Kidney tubule cell (primary cell): ENCODE measurements at places on chromosomes 6 and 20.

DNA sequence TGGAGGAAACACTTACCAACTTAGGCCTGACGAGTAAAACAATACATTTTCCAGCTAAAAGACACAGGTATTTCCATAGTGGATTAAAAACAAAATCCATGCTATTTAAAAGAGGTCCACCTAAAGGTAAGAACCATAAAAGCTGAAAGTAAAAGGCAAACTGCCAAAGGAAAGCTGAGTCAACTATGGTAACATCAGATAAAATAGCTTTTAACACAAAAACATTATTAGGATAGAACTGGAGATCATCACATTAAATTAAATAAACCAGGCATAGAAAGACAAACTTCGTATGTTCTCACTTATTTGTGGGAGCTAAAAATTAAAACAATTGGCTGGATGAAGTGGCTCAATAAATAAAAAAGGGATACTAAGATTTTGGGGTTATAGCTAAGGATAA, 166.8 kb upstream of the SLC22A16 start:
- no peak for DNase-seq

DNA sequence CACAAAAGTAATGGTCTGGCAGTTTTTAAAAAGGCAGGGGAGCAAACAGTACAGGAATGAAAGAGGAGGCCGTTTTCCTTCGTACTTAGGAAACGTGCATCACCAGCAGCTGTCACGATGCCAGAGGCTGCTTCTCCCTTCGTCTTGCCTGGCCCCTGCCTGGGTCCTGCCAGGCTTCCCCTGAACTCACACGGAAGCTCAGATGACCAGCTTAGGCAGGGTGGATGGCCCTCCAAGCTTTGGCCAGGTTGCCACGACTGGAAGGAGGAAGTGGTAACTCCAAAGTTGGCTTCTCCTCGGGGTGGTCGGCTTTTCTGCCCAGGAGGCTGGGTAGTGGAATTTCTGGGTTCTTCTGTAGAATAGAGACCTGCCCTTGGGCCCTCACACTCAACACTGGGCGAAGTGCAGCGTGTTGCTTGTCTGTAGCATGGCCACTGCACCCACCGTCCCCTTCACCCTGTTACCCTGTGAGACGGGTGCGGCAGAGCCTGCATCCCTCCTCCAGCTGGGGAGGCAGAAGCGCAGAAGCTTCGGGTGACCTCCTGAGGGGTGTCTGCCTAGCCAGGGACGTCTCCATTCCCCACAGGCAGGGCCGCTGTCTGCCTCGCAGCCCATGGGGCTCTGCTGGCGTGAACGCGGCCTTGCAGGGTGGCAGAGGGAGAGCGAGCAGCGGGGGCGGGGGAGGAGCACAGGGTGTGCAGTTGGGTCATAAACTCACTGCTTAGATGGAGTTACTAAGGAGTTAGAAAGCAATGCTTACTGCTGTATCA, 18.4 kb upstream of the RBM38 start:
- no peak for DNase-seq

DNA sequence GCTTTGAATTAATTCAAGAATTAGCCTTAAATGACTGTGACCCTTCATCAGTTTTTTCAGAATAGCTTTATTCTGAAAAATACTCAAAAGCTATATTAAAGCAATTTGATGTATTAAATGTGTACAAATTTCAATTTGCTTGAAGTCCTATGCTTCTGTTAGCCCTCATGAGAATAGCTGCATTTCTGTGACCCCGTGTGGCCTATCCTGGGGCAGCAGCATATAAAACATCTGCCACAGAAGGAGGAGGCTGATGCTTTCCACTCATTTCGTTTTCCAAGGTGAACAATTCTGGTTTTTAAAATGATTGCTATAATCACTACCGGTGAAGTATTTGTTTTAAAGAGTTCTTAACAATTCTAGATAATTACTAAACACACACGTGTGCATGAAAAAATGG, 360.3 kb downstream of the BTBD9 start:
- no peak for DNase-seq

GRCh38 chr20:8424010-8424409, 291.9 kb downstream of the PLCB1 start:
- peak; percentile 39 for DNase-seq

GRCh38 chr6:40098774-40099173, 164.5 kb upstream of the MOCS1 start:
- DNase-seq: no peak

DNA sequence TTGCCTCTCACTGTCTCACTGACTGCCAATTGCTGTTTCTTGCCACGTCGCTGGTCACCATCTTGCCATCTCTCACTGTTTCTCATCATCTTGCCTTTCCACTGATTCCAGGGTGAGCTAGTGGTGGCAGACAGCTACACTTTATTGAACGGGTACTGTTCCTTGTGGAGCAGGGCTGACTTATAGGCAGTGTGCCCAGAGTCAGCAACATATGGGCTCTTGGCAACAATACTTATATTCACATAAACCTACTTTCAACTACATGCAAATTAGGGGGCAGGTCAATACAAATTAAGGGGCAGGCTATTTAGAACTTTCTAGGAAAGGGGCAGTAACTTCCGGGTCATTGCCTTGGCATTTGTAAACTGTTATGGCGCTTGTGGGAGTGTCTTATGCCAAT, 186.2 kb upstream of the SYNDIG1 start:
- DNase-seq: no peak

GRCh38 chr6:131754088-131754487, 43.3 kb upstream of the CTAGE9 start:
- no peak for DNase-seq

GRCh38 chr6:87798393-87799278, 96.6 kb upstream of the AKIRIN2 start:
- DNase-seq: peak; percentile 13

- DNase-seq: peak; percentile 89
Observed at GRCh38 chr6:53734473-53735299, 60.1 kb upstream of the LRRC1 start.

GRCh38 chr20:41047975-41048305, 19.3 kb downstream of the TOP1 start:
- DNase-seq: peak; percentile 62

DNA sequence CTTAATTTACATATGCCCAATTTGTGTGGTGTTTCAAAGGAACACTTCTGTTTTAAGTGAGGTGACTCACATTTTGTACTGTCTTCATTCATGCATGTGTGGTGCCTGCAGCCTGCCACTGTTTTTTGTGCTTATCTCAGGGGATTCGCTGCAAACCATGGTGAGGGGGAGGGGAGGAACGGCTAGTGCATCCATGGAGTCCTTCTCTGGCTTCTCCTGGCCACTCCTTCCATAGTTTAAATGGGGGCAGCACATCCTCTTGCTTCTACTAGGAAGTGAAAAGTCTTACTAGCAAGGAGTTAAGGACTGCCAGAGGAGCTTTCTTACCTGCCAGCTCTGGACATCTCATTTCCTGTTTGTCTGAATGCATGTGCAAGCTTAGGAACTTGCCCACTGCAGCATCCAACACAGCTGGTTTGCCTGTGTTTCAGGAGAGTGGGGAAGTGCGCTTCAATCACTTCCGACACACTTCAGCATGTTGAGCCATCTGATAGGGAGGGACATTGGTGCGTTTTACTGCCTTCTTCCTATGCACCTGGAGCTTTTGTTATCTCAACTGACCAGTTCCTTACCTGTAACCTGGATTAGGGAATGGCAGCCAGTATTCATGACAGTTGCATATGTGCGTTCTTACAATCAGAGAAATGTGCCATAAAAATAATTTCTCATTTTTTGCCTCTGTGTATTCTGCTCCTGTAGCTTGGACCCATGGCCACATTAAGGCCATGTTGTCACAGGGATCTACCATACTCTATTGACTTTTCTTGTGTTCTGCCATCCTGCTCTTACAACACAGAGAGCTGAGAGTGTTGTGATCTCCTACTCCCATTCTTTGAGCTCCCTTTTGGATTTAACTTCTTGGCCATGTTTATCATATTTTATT, 211.3 kb downstream of the ARID1B start:
- peak; percentile 33 for DNase-seq

- peak; percentile 60 for DNase-seq
Observed at GRCh38 chr6:149867876-149868640, 3.9 kb upstream of the LRP11 start.

DNA sequence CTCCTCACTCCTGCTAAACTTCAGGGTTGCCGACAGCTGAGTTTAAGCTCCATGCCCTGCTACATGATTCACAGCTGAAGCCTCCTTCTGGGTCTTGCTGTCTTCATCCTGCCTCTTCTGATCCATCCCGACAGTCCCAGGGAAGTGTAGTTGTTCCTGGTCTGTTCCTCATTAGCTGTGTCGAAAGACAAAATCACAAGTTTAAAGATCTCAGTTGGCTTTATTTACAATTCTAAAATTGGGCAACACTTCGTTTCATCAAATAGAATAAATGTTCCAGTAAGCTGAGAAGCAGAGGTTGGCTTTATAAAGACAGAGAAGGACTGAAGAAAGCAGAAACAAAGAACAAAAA, 4.1 kb upstream of the SLC2A10 start:
- no peak for DNase-seq

DNA sequence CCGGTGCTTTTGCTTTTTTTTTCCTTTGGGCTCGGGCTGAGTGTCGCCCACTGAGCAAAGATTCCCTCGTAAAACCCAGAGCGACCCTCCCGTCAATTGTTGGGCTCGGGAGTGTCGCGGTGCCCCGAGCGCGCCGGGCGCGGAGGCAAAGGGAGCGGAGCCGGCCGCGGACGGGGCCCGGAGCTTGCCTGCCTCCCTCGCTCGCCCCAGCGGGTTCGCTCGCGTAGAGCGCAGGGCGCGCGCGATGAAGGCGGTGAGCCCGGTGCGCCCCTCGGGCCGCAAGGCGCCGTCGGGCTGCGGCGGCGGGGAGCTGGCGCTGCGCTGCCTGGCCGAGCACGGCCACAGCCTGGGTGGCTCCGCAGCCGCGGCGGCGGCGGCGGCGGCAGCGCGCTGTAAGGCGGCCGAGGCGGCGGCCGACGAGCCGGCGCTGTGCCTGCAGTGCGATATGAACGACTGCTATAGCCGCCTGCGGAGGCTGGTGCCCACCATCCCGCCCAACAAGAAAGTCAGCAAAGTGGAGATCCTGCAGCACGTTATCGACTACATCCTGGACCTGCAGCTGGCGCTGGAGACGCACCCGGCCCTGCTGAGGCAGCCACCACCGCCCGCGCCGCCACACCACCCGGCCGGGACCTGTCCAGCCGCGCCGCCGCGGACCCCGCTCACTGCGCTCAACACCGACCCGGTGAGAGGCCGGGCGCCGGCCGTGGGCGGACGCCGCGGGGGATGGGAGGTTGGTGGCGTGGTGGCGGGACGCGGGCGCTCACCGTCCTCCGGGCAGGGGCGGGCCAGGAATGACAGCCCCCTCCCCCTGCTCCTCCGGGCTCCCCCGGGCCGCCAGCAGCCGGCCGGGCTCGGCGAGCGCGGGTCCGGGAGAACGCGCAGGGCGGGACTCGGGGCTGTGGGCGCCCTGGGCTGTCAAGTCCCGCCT, 606 bp downstream of the ID4 start:
- DNase-seq: peak; percentile 60

DNA sequence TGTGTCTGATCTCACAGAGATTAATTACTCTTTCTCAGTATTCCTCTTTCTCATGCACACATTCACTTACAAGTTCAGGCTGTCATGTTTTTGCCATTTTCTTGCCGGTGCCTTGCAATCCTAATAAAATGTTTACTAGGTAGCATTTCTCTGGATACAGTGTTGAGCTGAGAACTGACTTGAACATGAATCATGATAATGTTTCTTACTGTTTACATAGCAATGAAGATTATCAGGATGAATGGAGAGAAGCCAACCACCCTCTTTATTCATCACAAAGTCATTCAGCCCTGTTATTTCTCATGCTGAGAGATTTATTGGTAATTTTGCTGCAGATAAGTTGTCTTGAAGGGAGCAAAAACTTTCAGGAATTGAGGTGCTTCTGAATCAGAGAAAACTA, 185.5 kb upstream of the ECI2 start:
- DNase-seq: peak; percentile 87

DNA sequence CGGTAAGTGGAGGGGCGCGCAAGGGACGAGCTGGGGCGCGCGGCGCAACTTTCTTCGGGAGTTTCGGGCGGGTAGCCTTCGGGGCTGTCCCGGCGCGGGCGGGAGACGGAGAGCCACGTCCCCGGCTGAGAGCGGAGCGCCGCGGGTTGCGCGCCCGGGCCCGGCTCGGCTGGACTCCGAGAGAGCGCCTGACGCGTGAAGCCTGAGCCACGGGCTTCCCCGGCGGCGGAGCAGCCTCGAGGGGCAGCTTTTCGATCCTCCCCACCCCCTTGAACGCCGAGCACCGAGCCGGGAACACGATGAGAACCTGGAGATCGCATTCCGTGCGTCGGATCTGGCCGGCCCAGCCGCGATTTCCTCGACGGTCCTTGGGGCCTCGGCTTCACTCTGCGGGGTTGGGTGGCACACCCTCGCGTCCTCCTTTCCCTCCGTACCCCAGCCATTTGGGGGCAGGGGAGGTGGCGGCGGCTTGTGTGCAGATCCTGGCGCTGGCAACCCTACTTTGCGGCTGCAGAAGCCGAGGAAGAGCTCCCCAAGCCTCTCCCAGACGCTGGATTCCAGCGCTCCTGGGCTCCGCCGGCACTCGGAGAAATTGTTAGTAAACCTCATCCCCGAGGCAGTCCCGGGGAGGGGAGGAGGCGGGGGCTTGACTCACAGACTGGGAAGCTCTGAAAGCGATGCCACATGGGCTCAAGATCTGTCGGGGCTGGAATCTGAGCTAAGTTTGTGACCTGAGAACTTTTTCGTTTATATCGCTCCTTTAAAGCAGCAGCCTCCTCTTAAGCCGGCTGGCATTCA, 572 bp downstream of the DSE start:
- DNase-seq: peak; percentile 92

- DNase-seq: no peak
Observed at GRCh38 chr6:27940766-27941165, 16.3 kb upstream of the OR2B6 start.

- DNase-seq: no peak
Observed at GRCh38 chr6:148419430-148419829, 76.8 kb downstream of the SASH1 start.

GRCh38 chr6:56378966-56379585, 131.7 kb upstream of the COL21A1 start:
- no peak for DNase-seq

- DNase-seq: no peak
Observed at GRCh38 chr6:37495244-37495934, 4.3 kb downstream of the CCDC167 start.

DNA sequence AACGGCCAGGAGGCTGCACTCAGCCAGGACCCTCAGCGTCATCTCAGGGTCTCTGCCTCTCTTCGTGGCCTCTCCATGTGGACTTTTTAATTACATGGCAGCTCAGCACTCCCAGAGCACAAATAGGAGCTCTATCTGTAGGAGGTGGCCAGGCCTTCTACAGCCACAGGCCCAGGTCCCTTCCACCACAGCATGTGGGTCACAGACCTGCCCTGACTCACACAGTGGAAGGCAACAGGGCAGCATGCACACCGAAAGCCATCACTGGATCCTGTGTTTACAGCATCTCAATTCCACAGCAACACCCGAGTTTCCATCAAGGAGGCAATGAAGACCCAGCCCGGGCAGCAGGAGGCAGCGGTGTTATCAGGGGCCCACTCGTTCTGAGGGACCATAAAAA, 65.8 kb upstream of the CD93 start:
- DNase-seq: no peak

- DNase-seq: no peak
Observed at GRCh38 chr6:13068586-13069210, 259.6 kb downstream of the TBC1D7 start.
